Stimulated activated CD4-positive, alpha-beta T cell treated with anti-CD3 and anti-CD28 coated beads, Interleukin-1b, Interleukin-23, amount 100 ng/mL, for 4 hours (primary cell): ENCODE measurements at places on chromosomes 2 and 18.

DNA sequence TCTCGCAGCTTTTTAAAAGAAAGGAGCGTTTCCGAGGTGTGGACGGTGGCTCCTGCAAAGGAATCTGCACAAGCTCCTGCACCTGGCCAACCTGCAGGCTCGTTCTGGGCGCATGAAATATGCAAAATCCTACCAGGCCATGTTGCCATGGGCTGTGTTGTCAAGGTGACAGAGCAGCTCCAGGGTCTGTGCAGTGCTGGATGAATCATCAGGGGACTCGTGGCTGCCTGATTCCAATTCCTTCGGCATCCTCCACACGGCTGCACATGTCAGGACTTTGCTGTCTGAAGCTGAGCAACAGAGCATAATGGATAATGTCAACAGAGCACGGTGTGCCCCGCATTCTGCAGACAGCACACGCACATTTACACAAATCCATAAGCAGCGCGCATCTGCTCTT lies 120.5 kb downstream of the EIPR1 start:
- DNase-seq: no peak

GRCh38 chr2:24439971-24440340 lies 51.1 kb upstream of the NCOA1 start:
- no peak for DNase-seq

GRCh38 chr2:218286570-218287459 lies 5.5 kb downstream of the TMBIM1 start:
- DNase-seq: peak; percentile 53

- DNase-seq: no peak
Observed at GRCh38 chr18:24013051-24013450, 1.5 kb upstream of the TTC39C start.

- DNase-seq: no peak
Observed at GRCh38 chr2:42245396-42245795, 76.2 kb downstream of the EML4 start.

DNA sequence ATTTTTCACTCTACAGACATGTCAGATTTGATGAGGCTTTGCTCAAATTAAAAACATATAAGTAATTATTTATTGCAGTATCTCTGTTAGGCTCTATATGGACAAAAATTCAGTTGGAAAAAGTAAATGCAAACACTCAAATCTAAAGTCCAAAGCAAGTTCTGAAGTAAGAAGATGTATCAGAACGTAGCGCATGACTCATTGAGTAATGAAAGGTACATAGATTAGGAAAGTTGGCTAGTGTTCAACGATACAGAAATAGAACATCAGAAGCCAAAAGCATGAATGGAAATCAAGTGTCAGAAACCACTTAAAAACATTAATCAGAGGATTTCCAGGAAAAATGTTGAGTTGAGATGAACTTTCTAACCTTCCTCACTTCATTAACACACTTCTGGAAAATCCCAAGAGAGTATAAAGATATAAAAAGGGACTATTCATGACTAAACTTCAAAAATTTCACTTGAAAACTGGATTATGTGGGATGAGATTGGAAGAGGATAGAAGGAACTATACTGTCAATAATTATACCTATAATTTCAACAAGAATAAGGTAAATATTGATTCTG lies 494.1 kb downstream of the LRRTM4 start:
- no peak for DNase-seq

GRCh38 chr2:8861797-8862196 lies 24.4 kb upstream of the KIDINS220 start:
- DNase-seq: no peak

DNA sequence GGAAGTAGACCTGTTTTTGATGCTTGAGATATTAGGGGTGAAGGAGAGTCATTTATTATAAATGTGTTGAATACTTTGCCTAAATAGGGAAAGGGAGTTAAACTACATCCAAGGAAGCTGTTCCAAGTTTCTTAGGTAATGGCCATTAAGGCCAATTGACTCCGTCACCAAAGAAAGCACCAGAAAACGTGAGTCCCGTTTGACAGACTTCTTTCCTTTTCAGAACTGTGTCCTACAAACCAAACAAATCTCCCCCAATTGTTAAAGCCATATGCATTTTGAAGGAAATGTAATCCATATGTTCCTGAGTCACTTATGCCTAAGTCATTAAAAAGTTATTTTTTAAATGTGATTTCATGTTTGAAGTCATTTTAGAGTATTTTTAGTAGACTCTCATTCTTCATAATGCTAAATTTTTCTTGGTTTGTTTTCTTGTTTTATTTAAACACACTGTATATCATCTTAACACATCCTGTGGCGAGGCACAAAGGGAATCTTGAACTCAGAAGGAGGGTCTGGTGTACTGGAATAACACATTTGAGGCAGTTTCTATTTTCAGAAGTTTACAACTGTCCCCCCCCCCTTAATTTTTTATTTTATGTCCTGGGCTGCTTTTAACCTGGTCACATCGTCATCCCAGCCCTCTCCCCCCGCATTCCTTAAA lies 133.7 kb downstream of the RHBDD1 start:
- no peak for DNase-seq

GRCh38 chr2:136496966-136497365 lies 268.4 kb upstream of the THSD7B start:
- no peak for DNase-seq
